ENCODE measurements at places on chromosomes 12 and 14.

DNA sequence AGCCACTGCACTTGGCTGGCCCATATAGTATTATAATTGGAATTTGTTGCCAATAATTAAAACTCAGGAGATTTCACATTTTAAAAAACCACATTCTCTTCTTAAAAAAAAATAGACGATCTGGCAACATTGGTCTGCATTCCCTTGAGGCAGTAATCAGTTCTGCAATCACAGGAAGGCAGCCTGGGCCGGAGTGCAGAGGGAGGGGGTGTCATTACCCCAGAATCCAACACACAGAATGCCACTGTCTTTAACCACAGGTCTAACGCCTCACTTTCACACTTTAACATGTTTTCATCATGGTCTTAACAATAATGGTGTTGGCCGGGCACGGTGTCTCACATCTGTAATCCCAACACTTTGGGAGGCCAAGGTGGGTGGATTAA, 100.1 kb downstream of the SCARB1 start:
- no peak for DNase-seq

DNA sequence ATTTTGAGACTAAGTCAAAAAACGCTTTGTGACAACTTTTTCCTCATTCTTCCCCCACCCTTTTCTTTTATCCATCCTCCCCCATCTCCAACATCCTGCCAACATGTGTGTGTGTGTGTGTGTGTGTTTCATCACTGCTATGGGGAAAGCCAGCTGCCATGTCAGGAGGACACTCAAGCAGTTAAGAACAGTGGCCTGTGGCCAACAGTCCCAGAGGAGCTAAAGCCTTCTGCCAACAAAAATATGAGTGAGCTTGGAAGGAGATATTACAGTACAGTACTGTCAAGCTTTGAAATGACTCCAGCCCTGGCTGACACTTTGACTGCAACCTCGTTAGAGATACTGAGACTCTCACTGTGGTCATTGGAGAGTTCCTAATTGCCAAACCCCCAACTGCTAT, 5.0 kb upstream of the CSRP2 start:
- peak; percentile 70 for DNase-seq

GRCh38 chr12:124386661-124387527, 92.0 kb downstream of the RFLNA start:
- peak; percentile 38 for DNase-seq

DNA sequence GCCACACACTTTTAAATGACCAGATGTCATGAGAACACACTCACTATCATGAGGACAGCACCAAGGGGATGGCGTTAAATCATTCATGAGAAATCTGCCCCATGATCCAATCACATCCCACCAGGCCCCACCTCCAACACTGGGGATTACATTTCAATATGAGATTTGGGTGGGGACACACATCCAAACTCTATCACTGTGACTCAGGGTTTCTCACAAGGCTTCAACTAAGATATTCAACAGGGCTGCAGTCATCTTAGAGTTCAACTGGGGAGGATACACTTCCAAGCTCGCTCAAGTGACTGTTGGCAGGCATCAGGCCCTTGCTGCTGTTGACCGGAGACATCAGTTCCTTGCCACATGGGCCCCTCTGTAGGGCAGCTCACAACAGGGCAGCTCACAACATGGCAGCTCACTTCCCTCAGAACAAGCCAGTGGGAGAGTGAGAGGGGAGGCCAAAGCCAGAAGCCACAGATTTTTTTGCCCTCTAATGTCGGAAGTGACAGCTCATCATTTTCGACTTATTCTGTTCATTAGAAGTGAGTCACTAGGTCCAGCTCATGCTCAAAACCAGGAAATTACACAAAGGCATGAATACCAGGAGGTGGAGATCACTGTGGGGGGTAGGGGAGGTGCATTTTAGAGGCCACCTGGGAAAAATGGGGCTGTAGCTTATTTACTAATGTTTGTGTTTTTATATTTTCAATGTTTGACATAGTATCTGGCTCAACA, 50.8 kb upstream of the PTHLH start:
- peak; percentile 95 for DNase-seq

DNA sequence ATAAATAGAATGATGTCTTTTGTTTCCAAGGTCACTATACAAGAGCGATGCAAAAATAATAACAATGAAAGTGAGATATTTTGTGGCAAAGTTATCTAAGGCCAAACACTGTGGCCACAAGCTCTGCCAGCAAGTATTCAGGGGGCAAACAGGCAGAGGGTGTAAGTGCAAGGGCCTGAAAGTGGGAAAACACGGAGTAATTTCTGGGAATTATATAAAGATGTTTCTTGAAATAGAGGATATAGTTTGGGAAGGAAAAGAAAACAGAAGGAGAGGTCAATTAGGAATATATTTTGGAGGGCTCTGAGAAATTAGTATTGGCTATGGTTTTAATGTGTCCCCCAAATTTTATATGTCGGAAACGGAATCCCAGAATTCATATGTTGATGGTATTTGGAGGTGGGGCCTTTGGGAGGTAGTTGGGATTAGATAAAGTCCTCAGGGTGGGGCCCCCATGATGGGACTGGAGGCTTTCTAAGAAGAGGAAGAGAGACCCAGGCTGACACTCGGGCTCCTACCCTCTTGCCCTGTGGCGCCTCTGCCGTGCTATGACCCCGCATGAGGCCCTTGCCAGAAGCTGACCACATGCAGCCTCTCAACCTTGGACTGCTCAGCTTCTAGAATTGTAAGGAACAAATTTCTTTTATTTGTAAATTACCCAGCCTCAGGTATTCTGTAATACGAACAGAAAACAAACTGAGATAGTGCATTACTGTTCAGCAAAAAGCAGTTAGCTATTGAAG, 60.0 kb downstream of the LLPH start:
- no peak for DNase-seq

DNA sequence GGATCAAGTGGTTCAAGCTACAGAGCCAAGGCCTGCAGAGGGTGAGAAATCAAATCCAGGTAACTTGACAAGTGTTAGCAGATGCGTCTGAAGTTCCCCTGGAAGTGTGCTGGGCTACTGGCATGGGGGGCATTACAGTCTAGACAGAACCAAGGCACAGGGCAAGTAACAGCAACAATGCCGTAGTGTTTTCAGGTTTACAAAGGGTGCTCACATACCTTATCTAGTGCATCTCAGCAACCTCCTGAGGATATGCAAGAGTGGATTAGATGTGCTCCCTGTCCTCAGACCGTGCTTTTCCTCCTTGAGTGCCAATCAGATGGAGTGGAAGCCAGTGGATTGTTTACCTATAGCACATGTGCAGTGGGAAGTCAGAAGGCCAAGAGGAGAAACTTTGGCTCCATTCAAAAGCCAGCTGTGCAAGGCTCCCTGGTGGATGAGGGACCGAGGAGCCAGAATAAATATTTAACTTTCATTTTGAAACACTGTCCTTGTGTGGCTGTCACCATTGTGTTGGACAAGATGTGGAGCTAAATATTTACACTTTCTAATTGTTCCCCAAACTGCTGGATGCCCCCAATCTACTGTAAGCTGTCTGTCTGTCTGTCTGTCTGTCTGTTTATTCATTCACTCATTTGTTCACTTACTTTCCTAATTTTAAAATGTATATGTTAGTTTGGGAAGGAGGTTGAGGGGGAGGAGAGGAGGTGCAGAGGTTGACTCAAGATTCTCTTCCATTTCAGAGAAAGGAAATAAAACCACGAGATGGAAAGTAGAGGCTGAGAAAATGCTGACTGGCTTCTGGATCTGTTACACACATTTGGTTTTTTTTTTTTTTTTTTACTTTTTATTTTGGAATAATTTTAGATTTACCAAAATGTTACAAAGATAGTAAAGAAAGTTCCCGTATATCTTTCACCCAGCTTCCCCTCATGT, 184.0 kb upstream of the PARP11 start:
- no peak for DNase-seq

GRCh38 chr12:130086248-130086647, 76.0 kb upstream of the FZD10 start:
- no peak for DNase-seq

DNA sequence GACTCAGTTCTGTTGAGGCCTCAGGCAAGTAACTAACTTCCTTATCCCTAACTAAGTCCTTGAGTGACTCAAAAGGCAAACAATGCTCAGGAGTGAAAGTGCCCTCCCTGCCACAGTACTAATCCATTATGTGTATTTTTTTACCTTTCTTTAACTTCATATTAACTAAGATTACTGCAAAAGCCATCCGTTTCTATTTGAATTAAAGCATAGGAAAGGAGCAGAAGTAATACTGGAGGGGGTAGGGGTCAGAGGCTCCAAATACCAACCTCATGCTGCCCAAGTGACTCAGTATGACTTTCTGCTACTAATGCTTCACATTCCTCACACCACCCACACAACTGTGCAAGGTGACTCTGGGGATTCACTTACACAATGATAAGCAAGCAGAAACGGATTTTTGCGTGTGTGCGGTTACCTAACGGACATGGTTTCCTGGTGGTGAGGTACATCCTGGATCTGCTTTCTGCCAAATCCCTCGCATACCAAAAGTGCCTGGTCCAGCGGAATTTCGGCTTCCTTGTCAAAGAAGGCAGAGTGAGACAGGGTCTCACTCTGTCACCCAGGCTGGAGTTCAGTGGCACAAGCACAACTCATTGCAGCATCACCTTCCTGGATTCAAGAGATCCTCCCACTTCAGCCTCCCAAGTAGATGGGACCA, 25.1 kb downstream of the MOK start:
- peak; percentile 90 for DNase-seq

DNA sequence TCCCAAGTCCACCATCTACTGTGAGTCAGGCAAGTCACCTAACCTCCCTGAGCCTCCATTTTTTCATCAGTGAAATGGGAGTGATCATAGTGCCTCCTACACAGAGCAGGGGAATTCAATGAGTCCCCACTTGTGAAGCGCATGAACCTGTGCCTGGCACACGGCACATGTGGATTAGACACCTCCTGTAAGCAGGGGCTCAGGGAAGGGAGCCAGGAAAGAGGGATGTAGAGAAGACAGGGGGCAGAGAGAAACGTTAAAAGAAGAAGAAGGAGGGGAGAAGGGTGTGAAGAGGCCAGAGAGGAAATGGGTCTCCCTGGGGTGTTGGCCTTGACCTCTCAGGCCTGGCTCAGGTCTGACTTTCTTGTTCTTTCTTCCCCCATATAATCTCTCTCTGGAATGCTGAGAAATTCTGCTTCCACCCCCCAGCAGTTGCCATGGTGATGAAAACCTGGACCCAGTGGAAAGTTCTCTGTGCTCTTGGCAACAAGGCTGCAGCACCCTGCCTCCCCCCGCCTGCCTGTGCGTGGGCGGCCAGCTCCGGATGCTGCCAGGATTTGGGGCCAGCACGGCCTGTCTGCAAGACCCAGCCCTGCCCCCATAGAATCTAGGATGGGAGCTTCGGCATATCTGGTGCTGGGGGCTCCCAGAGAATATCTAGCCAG, 94.5 kb downstream of the CALM1 start:
- peak; percentile 11 for DNase-seq

DNA sequence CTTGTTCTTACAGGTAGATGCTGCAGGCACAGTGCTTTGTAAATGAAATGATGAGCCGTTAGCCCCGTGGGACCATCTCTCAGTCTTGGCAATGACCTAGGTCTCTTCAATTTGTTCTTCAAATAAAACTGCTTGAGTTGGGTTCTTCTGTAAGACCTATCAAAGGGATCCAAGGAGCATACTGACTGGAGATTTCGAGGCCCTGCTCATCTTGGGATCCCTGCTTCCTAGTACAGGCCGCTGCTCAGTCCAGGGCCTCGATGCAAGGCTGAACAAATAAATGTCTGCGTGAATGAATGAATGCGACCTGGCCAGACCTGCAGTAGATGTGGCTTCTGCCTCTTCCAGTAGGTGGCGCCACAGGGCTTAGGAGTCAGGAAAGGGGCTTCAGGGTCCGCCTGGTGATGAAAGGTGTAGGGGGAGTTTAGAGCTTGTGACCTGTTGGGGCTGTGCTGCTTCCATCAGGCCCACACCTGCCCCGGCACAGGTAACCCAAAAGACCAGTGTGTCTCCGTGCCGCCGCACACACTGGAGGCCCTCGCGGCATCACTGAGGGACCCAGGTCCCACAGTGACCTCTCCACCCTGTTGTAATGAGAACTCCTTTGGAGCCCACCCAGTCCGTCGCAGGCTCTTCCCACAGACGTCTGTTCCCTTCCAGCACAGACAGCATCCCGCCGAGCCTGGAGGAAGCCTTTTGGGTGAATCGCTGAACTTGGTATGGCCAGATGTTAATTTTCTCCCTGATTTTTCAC, 4.4 kb downstream of the CACNA1C start:
- DNase-seq: peak; percentile 63

DNA sequence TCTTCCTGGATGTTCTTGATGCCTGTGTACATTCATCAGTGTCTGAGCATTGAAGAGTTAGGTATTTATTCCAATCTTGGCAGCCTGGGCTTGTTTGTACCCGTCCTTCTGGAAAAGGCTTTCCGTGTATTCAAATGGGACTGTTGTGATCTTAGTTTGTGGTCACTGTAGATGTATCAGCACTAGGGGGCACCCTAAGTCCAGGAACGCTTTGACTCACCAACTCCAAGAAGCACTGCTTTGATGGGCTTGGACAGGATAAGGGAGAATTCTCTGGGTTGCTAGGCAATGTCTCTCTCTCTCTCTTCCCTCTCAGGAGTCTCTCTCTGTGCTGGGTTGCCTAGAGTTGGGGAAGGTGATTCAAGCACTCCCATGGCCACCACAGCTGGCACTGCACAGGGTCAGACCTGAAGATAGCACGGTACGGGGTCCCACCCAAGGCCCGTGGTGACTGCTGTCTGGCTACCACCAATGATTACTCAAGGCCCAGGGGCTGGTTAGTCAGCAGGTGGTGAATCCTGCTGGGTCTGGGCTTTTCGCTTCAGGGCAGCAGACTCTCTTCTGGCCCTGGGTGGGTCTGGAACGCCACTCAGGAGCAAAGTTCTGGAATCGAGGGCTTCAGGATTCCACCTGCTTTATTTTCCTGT, 211.1 kb upstream of the RGS6 start:
- peak; percentile 78 for DNase-seq

DNA sequence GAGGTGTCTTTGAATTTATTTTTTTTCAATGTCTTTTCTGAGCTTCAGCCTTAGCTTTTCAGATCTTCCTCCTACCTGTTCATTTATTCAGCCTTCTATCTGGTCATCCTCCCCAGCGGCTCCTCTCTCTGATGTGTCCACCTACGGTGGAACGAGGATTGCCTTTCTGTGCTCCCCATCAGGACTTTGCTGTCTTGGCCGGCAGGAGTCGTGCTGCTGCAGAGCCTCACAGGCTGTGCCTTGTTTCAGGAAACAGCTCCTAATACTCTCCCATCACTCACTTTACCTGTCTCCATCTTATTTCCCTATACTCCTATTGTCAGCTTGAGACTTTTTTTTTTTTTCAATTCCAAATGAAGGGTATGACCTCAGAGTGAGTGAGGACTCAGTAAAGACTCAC, 76.9 kb downstream of the KICS2 start:
- DNase-seq: no peak

GRCh38 chr12:25725931-25726330, 172.8 kb upstream of the LMNTD1 start:
- DNase-seq: peak; percentile 40

DNA sequence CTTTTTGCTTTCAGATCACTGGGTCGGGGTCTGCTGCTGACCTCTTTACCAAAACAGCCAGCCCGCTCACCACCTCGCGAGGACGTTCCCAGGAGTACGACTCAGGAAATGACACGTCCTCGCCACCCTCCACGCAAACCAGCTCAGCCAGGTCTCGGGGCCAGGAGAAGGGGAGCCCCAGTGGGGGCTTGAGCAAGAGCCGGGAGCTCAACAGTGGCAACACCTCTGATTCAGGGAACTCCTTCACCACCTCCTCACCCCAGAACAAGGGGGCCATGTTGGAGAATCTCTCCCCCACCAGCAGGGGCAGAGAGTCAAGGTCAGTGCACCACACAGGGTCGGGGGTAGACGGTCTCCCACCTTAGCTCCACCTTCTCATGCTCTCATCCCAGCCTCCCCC, 33.4 kb upstream of the HSPB8 start:
- no peak for DNase-seq
